ENCODE measurements at places on chromosomes 6 and 20.

DNA sequence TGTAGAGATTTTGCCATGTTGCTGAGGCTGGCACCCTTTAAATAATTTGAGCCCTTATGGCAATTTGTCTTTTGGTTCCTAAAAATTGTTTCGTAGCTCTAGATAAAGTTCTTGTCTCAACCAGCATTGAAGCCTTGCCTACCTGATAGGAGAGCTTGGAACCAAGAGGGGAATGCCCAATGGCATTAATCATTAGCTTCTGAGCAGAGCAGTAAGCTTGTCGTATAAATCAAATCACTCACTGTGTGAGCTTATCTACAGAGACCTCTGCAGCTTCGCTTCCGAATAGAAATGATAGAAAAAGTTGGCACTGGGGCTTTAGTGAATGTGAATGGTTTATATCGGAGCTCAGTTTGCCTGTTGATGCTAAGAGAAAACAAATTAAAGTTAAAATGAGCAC is 10.7 kb downstream of the ANKRD6 start:
- DNase-seq: no peak

DNA sequence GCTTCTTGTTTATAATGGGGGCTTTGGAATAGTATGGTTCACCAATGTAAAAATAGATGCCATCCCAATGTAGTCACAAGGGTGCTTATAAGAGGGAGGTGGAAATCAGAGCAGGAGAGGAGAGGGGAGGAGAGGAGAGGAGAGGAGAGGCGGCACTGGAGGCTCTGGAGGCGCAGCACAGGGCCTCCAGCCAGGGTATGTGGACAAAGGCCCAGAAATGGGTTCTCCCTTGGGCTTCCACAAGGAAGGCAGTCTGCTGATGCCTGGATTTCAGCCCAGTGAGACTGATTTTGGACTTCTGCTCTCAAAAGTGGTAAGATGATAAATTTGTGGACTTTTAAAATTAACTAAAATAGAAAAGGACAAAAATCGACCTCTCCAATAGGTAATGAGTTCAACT is 116.8 kb downstream of the RNASET2 start:
- no peak for DNase-seq

DNA sequence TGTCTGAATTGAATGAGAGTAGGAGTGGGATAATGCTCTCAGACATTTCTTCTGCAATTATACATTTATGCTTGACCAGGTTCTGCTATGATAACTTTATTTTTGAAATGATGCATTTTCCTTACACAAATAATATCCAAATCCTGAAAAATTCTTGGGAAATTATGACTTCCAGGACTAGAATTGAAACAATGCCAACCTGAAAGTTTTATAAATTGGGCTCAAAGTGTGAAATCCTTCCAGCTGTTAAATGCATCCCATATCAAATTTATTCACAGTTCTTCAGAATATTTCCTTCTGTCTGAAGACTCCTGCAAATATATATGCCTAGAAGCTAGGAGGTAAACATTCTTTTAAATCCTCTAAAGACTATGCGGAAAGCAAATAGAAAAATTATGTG is 155.7 kb upstream of the EYA4 start:
- no peak for DNase-seq

DNA sequence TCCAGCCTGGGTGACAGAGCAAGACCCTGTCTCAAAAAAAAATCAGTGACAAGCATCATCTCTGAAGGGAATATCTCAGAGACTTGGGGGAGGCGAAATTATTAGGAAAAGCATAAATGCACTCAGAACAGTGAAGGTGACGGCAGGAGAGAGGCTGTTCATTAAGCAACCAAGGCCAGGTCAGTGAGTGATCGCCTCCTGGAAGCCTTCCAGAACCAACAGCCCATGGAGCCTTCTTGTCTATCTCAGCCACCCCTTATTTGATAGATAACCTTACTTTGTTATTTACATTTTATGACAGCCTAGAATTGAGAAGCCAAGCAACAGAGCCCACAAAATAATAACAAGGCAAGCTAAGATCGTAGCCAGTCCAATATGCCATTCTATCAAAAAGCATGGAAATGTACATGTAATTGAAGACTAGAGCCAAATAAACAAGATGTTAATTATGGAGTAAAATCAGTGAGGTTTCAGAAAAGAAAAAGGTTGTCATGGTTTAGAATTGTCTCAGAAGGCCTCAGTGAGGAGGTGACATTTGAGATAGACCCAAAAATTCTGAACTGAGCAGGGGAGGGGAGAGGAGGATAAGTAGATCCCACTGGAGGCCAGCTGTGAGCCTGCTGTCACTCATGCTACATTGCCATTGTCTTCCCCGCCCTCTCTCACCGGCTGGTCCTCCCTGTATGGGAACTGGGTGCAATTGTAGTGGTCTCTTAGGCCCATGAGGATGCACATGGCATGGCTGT is 17.8 kb downstream of the BNIP5 start:
- DNase-seq: no peak

DNA sequence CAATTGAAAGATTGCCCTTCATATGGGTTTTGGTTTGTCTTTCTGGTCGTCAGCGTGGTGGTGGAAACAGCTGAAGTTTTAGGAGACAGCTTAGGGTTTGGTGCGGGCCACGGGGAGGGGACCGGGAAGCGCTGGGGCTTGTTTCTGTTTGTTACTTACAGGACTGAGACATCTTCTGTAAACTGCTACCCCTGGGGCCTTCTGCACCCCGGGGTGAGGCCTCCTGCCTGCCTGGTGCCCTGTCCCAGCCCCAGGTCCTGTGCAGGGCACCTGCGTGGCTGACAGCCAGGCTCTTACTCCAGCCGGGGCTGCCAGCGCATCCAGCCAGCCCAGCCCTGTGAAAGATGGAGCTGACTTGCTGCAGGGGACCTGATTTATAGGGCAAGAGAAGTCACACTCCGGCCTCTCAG is 22.8 kb downstream of the NPEPL1 start:
- DNase-seq: no peak

GRCh38 chr6:47376930-47377329 is 67.2 kb upstream of the TNFRSF21 start:
- no peak for DNase-seq

- no peak for DNase-seq
These were observed 5.8 kb upstream of the HMGCLL1 start for GRCh38 chr6:55584654-55585354.

DNA sequence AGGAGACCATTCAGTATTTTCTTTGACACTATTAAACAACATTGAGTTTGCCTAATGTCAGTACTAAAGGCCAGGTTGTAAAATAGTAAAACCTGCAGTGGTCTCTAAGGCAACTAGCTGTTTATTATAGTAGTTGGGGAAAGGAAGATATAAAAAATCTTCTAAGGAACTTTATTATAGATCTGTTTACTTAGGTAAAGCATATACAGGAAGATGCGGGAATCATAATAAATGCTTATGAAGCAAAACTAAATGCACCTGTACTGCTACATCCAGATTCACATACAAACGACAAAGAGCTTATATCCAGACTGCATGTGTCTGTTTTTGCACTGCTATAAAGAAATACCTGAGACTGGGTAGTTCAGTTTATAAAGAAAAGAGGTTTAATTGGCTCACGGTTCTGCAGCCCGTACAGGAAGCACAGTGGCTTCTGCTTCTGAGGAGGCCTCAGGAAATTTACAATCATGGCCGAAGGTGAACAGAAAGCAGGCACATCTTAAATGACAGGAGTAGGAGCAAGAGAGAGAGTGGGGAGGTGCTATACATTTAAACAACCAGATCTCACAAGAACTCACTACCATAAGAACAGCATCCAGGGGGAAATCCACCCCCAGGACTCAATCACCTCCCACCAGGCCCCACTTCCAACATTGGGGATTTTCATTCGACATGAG is 8.7 kb upstream of the TRIM39 start:
- DNase-seq: no peak

- peak; percentile 63 for DNase-seq
These were observed 343.4 kb downstream of the CDC5L start for GRCh38 chr6:44730771-44731391.

GRCh38 chr6:20279608-20280287 is 67.5 kb upstream of the MBOAT1 start:
- no peak for DNase-seq

DNA sequence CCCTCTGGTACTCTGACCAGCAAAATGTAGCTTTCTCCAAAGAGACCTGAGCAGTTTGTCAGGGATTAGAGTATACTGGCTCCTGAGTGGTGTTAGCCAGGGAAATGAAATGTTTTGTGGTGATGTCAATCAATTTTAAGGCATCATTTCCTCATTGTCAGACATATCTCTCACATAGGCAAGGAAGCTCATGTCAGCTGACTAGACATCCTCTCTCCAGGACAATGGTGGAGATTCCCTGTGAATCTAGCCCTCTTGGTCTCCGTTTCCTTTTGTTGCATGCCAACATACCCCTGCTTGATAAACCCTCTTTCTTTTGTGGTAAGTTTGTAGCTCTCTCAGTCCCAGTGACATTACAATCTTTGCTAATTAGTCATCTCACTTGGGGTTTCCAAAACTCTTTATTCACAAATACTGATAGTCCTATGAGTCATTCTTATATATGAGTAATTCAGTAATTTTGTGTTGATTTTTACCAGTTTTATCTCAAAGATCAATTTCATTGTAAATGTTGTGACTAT is 135.6 kb upstream of the PTPRK start:
- DNase-seq: peak; percentile 98

GRCh38 chr6:163253556-163254213 is 160.8 kb upstream of the QKI start:
- DNase-seq: no peak

DNA sequence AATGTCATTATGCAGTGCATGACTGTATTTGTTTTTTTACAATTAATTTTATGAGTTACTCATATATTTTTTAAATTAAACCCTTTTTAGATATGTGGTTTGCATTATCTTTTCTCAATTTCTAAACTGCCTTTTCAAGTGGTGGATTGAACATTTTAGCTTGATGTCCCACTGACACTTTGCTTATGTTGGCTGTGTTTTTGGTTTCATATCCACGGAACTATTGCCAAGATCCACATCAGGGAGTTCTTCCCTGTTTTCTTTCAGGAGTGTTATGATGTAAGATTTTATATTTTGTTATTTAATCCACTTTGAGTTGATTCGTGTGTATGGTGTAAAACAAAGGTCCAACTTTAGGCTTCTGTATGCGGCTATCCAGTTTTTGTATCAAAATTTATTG is 1144.9 kb upstream of the EYS start:
- peak; percentile 2 for DNase-seq

GRCh38 chr6:168756009-168756634 is 315.1 kb downstream of the SMOC2 start:
- DNase-seq: peak; percentile 87

DNA sequence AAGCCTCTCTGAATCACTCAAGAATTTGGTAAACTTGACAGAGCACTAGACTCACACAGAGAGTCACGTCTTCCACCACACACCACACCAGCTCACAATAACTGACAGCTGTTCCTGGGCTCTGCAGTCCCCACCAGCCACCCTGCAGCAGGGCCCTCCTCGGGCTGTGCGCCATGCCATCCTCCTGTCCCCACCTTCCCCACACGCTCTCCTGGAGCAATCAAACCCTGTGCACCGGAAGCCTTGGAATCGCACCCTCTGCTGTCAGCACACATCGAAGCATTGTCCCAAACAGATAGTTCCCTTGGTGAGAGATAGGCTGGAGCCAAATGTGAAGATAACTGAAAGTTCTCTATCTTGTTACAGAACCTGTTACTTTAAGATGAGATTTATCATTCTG is 191.0 kb downstream of the TBXT start:
- DNase-seq: no peak

DNA sequence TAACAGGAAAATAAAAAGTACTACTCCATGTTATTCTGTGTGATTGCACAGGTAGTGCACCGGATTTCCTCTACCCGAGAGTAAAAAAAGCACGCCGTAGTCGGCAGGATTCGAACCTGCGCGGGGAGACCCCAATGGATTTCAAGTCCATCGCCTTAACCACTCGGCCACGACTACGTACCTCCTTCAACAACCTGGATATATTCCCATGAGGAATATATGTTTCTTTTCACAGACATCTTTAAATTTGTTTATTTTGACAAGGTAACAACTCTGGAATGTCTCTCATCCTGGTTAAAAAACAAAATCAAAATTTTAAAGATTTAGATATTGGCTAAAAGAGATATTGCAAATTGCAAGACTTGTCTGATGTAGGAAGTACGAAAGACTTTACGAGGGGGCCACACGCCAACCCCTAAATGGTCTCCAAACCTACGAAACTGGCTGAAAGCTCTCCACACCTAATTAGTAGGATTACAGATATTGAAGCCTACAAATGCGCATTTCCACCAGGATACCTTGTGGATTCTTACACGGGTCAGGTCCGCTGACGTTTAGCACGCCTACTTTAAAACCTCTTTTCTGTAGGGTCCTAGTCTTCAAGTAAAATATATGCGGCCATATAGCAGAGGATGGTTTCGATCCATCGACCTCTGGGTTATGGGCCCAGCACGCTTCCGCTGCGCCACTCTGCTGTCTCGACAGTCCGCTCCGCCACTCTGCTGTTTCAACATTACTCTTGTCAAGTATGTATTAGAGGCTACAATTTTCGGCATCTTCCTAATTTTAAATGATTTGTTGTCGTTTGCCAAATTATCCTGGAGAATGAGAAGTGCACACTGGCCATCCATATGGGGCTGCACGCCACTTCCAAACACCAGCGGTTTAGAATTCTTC is 52.2 kb upstream of the BTN3A2 start:
- peak; percentile 92 for DNase-seq

- DNase-seq: no peak
These were observed 59.7 kb downstream of the KIF13A start for GRCh38 chr6:17927705-17928104.

DNA sequence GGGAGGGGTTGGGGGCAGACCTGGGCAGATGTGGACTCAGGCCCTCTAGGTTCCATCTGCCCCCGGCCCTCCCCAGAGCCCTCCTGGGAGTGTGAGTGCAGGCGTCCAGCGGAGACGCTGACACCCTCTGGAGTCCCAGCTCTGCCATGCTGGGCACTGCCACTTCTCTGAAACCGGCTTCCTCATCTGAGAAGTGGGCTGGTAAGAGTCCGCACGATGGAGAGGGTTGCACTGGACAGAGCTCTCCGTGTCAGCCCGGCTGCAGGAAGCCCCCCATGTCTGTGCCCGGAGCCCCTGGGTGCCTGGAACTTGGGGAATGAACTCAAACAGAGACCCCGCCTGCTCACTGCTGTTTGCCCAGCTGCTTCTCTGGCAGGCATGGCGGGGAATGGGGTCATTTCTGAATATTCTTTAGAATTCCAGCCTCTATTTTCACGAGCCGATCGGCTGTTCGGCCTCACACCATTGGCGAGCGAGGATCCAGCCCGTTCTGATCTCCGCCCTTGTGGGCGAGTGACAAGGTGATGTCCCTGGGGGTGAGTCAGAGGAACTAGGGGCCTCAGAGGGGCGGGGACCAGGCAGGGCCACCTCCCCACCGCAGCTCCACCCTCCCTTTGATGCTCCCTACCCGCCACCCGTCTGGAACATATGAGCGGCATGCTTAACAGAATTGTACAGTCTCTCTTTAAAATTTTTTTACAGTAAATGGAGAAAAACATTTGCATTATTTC is 47.8 kb upstream of the GATA5 start:
- peak; percentile 4 for DNase-seq

DNA sequence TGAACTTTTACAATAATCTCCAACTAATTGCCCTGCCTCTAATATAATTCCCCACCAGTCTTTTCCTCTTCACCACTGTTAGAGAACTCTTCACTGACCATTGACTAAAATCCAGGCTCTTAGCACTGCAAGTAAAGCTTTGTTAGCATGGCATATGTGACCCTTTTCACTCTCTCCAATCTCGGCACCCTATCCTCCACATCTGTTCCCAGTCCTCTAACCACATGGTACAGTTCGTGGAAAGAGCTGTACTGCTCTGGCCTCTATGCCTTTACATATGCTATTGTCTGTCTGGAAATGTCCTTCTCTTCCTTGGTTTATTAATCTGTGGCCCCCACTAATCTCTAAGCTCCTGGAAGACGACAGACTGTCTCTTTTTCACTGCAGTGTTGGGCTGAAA is 63.0 kb upstream of the EIF2S2 start:
- DNase-seq: no peak

GRCh38 chr6:72784581-72784980 is 162.7 kb downstream of the KCNQ5 start:
- peak; percentile 88 for DNase-seq
